Fibroblast of skin of abdomen (primary cell): ENCODE measurements at places on chromosomes 7 and 10.

- DNase-seq: no peak
These were observed 35.0 kb downstream of the ARMH3 start for GRCh38 chr10:102020938-102021337.

GRCh38 chr7:141115965-141116364, 42.1 kb downstream of the TMEM178B start:
- no peak for DNase-seq

- no peak for DNase-seq
These were observed 2.5 kb upstream of the P4HA1 start for GRCh38 chr10:73099141-73099540.

GRCh38 chr10:71213127-71213621, 804 bp downstream of the UNC5B start:
- DNase-seq: peak; percentile 70

- no peak for DNase-seq
These were observed at the start of gene TACC2 for GRCh38 chr10:121988361-121989324. TSS of gene TACC2 (plus strand) at chr10:121989163. CDS start at chr10:122021982, 32,819 bp downstream.

GRCh38 chr7:116582806-116583444, 58.1 kb downstream of the CAV1 start:
- peak; percentile 81 for DNase-seq

DNA sequence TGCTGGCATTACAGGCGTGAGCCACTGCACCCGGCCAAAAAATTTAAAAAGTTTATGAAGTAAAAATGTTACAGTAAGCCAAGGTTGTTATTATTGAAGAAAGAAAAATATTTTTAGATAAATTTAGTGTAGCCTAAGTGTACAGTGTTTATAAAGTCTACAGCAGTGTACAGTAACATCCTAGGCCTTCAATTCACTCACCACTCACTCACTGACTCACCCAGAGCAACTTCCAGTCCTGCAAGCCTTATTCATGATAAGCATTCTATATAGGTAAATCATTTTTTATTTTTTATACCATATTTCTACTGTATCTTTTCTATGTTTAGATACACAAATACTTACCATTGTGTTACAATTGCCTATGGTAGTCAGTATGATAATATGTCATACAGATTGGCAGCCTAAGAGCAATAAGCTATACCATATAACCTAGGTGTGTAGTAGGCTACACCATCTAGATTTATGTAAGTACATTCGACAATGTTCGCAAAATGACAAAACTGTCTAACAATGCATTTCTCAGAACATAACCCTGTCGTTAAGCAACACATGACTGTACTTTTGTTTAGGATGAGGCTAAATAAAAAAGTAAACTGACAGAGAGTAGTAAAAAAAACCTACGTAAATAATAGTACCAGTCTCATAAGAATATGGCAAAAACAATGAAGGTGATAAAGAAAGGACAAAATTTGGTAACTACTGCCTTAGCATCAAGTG, 77.8 kb upstream of the FAM133B start:
- DNase-seq: peak; percentile 37
